ENCODE measurements at places on chromosomes 7 and 10.

DNA sequence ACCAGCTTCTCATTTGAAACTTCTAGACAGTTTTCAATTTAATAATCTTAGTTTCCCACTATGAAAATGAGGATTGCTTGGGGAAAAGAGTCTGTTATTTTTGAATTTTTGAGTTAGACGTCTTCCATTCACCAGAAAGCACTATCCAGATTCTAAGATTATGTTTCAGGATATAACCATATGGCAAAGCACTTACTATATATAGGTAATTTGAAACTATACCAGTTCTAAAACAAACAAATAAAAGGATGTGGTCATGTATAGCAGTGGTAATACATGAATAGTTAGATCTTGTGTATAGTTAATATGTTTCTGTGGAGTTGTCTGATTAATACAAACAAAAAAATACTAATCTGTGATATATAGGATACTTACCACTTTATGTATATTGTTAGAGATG is 320.0 kb downstream of the EXOC4 start:
- no peak for DNase-seq

DNA sequence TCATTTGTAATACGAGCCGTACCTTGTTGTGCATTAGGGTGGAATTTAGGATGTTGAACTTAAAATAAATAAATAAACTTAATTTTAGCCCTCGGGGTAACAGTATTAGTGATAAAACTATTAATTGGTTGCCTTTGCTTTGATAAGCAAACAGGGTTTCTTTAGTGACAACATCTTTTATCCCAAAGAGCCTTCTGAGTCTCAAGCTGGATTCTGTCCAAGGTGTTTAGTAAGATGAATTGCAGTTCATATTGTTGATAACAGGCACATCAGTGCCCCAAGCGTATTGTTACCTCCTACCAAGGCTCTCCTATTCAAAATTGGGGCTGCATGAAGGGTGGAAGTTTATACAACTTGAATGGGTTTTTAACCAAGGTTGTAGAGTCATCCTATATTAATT is 144.4 kb upstream of the CELF2 start:
- no peak for DNase-seq

DNA sequence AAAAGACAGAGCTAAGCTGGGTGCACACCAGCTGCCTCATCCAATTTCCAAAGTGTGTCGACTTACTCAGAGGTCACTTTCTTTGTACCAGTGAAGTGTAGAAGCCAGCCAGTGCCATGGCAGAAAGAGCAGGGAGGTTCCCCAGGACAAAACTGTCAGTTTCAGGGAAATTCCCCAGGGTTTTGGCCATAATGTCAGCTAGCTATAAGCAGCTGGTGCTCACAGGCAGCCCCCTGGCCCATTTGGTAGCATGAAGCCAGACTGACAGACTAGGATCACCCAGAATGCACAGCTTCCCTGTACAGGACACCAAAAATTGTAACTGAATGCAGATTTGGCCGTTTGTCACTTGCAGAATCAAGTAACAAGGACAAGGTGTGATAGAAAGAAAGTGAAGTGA is 28.6 kb downstream of the MRPL32 start:
- no peak for DNase-seq

DNA sequence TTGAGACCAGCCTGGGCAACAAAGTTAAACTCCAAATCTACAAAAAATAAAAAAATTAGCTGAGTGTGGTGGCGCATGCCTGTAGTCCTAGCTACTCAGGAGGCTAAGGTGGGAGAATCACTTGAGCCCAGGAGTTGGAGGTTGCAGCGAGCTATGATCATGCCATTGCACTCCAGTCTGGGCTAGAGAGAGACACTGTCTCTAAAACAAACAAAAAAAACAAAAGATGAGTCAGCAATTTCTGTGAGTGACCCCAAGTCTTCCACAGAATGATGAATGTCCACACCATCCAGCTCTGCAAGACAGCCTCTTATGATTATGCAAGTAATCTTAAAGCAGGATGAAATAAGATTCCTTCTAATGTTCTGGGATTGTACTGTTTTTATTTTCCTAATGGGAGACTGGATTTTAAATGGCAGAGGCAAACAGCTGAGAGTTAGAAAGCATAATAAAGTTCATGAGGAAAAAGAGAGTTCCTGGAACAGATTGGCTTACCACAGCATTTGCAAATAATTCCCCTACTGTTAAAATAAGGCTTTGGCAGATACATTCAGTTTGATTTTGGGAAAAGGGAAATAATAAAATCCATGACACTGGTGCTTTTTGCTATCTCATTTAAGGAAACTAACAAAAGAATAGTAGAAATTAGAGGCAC is 18.9 kb upstream of the PRKAR2B start:
- no peak for DNase-seq

Data from fibroblast of skin of left quadriceps (primary cell).